B cell (primary cell): ENCODE measurements at places on chromosomes 2 and 18. TPM values are rescaled to one million over a fixed set of nuclear protein-coding genes. Genes with fewer than 3 reads are reported as not detected.

DNA sequence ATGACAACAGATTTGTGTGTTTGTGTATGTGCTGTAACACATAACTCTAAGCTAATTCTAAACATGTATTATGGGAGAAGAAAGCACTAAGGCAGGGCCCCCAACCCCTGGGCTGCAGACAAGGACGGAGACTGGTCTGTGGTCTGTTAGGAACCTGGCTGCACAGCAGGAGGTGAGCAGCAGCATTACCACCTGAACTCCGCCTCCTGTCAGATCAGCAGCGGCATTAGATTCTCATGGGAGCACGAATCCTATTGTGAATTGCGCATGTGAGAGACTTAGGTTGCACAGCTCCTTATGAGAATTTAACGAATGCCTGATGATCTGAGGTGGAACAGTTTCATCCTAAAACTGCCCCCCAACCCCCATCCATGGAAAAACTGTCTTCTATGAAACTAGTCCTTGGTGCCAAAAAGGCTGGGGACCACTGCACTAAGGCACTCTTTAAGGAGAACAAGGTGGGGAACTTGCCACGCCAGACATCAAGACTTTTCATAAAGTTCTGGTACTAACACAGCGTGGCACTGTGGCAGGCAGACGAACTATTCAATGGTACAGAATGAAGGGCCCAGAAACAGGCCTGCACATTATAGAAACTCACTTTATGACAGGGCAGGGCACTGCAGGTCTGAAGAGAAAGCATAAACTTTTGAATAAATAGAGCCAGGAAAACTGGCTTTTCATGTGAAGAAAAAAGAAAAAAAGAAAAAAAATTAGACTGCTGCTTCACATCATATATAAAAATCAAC, 14.0 kb downstream of the REEP1 start:
- no peak for DNase-seq

DNA sequence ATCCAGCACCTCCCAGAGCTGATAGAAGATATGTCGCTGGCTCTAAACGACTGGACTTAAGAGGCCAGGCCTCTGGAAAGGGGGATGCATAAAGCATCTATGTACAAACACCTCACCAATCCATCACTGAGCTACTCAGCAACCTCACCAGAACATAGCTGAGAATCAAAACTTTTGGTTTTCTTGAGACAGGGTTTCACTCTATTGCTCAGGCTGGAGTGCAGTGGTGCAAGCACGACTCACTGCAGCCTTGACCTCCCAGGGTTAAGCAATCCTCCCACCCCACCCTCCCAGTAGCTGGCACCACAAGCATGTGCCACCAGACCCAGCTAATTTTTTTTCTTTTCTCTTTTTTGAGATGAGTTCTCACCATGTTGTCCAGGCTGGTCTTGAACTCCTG, 62.9 kb upstream of the MSH6 start:
- no peak for DNase-seq

DNA sequence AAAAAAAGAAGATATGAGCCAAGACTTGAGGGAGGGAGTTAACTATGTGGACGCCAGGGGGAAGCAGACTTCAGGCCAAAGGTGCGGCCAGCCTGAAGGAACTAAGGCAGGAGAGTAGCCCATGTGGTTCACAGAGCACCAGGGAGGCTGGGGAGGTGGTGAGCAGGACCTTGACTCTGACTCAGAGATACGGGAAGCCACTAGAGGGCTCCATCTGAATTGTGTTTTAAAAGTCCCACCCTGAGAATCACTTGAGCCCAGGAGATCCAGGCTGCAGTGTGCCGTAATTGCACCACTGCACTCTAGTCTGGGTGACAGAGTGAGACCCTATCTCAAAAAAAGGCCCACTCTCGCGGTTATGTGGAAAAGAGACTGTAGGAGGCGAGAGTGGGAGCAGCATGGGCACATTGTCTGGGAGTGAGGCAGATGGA, 12.3 kb downstream of the CEP192 start:
- DNase-seq, result peak; percentile 24

- no peak for DNase-seq
Measured at GRCh38 chr18:59881728-59882656, 17.8 kb upstream of the PMAIP1 start.

SERPINB3 gene
- not detected in 2 replicates for total RNA-seq

GRCh38 chr2:66445925-66446871, 11.3 kb downstream of the MEIS1 start:
- DNase-seq, result no peak

DNA sequence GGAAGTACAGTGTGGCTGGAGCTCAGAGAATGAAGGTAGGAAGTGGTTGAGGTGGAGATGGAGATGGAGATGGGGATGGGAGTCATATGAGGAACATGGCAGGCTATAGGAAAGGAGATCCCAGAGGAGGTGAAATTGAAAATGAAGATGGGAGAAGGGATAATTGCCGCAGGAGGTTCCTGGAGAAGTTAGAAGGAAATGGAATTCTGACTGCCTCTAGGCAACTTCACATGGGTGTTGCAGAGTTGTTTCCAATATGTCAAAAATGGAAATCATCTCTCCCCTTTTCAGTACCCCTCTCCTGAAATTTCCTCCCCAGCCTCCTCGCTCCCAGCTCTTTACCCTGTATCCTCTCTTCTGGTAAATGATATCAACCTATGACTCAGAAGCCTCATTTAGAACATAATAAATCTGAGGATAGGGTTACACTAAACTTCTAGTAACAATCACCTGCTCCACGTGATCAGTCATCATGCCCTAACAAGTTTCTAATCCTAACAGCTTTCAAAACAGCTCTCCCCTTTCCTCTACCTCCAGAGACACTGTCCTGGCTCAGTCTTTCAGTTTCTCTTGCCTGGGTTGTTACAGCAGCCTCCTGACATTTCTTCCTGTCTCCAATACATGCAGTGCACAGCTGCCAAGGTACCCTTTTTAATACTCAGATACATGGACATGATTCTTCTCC, 201.9 kb upstream of the RBMS1 start:
- no peak for DNase-seq

GRCh38 chr2:167534443-167534842, 646.2 kb downstream of the XIRP2 start:
- DNase-seq, result no peak

EPAS1 gene
- 0.37 and 1.0 TPM in 2 replicates for total RNA-seq

DNA sequence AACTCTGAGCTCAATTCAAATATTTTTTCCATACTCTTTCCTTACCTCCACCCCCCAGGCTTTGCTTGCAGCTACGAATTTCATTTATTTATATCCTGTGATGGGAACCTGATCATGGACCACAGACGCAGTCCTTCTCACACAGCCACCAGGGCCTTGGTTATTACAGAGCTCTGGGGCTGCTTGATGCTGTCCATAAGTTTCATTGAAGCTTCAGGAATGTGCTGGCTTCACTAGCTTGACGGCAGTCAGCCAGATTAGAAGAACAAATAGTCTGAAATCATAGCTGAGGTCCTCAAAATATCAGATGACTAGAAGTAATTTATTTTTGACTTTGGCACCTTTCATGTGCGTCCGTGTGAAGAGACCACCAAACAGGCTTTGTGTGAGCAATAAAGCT, 104.9 kb downstream of the VWA3B start:
- no peak for DNase-seq

DNA sequence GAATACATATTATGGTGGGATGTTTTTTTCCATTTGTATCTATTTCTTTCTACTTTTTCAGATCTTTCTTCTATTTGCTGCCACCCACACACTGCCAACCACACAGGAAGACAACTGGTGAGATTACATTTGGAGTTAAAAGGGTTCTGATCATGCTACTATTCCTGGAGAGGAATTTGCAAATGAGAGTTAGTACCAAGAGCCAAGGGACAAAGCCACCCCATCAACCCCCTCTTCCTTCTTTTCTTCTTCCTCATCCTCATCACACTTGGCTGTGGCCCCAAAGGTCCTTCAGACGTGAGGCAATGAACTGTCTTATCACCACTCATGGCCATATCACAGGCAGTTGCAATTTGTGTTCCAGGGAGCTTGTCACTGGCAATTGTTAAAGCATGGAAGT, 215.6 kb upstream of the SLC14A2 start:
- no peak for DNase-seq

DNA sequence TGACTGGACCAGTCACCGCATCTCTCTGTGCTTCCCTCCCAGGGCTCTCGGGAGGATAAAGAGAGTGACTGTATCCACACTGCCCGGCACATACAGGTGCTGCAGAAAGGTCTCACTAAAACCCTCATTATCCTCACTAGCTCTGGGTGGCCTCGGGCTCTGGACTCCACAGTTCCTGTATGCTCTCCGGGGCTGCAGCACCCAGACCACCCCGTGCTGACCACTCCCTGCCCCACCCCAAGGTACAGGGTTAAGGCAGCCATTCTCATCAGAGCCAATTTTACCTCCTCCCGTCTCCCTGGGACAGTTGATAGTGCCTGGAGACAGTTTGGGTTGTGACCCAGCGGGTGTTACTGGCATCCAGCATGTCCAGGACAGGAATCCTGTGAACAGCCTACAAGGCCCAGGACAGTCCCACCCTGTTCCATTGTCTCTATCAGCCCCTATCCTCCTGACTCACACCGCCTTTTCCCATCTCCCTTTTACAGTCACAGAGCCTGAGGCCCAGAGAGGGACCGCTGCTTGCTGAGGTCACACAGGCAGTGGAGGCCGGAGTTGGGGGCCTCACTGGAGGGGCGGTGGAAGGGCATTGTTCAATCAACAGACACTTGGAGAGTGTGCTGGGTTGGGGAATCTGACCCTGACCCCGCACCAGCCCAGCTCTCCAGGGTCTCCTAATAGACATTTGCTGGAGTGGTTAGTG, 1.7 kb downstream of the ZAP70 start:
- DNase-seq, result no peak

OTX1 gene
- not detected in 2 replicates for total RNA-seq

DNA sequence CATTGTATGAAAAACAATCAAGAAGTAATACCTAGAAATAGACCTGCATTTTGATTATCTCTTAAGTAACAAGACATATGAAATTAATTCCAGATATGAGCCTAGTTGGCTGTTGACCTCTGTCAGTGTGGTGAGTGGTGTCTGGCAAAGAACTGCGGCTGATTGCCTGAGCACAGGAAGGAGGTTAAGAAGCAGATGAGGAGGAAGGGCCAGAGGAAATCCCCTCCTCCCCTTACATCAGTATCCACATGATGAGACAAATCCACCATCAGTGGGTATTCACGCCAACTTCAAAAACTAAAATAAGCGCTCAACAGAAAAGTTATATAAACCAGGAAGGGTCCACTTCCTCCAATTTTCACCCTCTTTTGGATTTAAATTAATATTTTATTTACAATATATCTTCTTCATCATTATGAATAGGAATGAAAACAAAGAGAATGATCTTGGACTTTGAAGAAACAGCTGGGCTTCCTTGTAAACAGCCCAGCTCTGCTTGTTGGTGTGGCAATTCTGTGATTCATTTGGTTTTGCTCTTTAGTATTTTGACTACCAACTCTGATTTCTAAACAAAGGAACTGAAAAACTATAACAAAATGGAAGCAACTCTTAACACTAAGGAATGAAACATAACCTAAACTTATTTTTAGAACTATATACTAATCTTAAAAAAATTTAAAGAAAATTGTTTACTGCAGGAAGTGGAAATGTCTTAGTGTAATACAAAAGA, 27.3 kb downstream of the RFTN2 start:
- no peak for DNase-seq

- DNase-seq, result no peak
Measured at GRCh38 chr18:48645427-48646002, 106.7 kb downstream of the CTIF start.

GRCh38 chr2:17793296-17793695, 23.0 kb upstream of the MSGN1 start:
- DNase-seq, result no peak

GRCh38 chr2:78710632-78711375, 314.7 kb upstream of the REG3G start:
- DNase-seq, result no peak

- DNase-seq, result no peak
Measured at GRCh38 chr2:209473930-209474419, 50.1 kb downstream of the MAP2 start.

GRCh38 chr2:145015561-145015960, 495.6 kb upstream of the ZEB2 start:
- no peak for DNase-seq

DNA sequence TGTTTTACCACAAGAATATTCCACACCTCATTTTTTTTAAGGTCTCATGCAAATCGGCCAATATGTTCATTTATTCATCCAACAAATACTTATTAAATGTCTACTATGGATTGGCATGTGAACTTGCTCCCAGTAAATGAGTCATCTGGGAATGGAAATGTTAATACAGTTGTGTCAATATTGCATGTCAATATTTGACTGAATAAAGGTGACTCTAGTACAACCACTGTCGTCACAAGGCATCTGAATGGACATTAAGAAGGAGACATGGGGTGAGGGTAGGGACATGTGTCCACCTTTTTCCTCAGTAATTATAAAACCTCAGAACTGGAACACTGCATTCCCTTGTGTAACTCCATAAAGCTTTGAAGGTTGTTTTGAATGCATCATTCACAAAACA, 365.4 kb downstream of the ADCYAP1 start:
- no peak for DNase-seq

B3GNT7 gene
- total RNA-seq, result 14.1 and 14.3 TPM in 2 replicates

PDCD1 gene
- 0.87 and 1.3 TPM in 2 replicates for total RNA-seq

OSR1 gene
- total RNA-seq, result not detected in 2 replicates

DNA sequence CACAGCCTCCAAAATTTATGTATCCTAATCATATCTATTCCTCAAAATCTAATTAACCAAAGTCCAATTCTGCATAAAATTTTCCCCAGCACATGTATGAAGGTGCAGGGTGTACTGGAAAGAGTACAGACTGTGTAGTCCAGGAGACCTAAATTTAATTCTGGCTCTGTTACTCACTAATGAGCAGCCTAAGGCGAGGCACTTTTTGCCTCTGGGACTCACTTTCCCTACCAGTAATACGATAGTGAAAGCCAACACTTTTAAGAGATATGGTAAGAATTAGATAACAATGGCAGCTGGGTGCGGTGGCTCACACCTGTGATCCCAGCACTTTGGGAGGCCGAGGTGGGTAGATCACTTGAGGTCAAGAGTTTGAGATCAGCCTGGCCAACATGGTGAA, 177.7 kb downstream of the PIEZO2 start:
- no peak for DNase-seq

- DNase-seq, result no peak
Measured at GRCh38 chr18:495017-495416, 5.5 kb downstream of the COLEC12 start.

FNDC4 gene
- not detected in 2 replicates for total RNA-seq
